ENCODE measurements at places on chromosomes 1 and 21.

GRCh38 chr21:31735511-31735992 is 3.6 kb upstream of the SCAF4 start:
- no peak for DNase-seq

GRCh38 chr1:166920561-166921475 is 44.8 kb upstream of the TADA1 start:
- peak; percentile 50 for DNase-seq

DNA sequence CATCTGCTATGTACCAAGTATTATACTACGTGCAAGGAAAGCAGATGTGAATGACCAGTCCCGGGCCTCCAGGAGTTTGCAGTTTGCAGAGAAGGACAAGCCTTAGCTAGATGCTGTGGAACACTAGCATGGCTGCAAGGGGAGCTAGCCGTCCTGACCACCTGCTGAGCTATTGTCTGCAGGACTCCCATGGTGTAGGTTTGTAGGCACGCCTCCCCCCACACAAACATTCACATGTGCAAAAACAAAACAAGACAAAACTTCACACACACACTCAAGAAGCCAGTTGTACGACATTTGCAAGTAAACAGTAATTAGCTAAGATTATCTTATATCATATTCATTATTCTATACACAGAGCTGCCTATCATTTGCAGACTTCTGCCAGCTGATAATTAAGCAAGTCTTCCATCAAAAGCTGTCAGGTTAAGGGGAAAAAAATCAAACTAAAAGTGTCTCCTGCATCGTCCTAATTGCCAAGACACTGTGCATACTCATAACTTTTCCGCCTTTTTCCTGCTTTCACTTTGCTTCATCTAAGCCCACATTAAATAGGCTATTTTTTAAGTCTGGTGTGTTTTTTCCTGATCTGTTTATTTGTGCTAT is 10.7 kb upstream of the HNRNPU start:
- no peak for DNase-seq

DNA sequence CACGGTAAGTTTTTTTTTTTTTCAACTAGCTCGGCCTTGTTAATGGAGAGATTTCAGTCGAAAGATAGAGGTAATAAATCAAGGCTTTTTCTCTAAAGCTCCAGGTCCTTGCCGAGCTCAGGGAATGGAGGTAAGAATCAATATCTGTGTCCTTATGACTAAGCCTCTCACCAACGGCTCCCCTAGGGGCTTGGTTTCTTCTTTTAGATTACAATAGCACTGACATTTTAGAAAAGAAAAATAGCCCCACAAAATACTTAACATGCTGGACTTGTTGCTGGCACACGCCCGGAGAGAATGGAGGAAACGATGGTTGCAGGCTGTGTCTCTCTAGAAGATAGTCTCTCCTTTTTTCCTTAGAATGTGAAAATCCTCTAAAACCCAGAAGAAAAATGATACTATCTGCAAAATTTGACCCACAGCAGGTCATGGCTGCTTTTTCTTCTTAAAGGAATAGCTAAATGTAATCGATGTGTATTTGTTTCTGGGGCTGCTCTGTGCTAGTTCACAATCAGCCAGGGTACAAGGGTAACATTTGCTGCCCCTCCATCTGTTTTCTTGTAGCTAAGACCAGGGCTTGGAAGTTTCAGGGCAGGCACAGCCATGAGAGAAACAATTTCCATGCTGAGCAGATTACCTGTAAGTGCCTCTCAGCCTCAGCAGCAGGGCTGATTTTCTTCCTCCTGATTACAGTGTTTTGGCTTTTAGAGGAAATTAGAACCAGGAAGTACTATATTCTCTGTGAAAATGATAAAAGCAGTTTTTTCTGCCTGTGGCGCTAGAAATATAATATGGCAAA is 86.2 kb upstream of the GNG12 start:
- no peak for DNase-seq

DNA sequence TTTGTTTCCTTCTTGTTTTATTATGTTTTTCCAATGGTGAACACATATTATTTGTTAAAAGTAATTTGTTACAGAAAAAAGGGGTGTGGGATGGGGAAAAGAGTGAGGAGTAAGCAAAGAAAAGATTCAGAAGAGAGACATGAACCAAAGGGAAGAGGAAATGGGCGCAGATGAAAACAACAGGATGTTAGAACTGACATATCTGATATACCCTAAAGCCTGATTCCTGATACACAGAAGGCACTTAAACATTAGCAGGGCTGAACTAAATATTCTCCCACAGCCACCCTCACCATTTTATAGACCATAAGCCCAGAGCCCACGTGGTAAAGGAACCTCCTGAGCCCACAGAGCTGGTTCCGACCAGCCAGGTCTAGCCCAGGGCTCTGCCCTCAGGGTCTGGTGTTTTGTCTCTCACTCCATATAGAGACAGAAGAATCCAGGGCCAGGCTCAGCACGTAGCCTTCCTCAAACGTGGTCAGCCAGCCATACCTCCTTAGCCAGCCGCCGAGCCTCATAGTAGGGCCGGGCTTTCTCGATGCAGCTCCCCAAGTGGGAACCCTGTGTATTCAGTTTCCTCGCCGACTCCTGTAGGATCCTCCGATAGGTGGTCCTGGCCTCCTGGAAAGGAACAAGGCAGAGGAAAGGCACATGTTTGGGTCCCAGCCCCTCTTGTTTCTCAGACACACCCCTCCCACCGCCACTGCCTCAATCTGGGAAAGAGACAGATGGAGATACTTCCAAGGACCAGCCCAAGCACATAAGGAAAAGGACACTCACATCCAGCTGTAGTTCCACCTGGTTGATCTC is 9.5 kb downstream of the SH3BP5L start:
- no peak for DNase-seq

- DNase-seq, result no peak
Observed at GRCh38 chr1:173823781-173824314, 625 bp upstream of the DARS2 start.

DNA sequence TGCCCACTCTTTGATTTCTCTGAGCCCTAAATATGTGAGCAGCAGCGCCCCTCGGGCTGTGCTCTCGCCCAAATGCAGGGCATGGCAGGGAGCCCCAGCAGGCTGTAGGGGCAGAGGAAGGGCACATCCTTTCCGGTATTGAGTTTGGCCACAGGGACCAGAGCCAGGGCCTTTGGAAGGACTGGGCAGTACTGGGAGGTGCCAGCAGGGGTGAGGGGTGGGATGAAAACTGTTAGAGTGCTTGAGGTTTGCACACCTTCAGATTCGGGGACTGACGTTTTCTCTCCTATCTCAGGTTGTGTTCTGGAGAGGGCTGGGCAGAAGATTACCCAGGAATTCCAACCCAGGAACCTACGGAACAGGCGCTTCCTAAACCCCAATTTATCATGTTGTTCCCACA is 2.2 kb upstream of the ATP1A2 start:
- no peak for DNase-seq

GRCh38 chr1:168045311-168045710 is 91.4 kb downstream of the GPR161 start:
- DNase-seq, result no peak

DNA sequence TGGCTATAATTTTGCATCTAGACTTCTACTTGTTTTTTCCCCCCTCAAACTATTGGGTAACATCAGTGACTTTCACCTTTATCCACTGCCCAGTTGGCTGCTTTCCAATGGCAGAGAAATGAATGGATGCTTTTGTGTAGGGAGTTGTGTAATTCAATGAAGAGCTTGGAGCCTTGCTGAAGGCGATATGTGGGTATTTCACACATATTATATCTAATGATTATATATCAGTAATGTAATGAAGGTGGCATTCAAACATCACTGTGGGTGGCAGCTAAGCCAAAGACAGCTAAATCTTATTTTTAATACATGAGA is 81.2 kb downstream of the TGFB2 start:
- DNase-seq, result no peak

DNA sequence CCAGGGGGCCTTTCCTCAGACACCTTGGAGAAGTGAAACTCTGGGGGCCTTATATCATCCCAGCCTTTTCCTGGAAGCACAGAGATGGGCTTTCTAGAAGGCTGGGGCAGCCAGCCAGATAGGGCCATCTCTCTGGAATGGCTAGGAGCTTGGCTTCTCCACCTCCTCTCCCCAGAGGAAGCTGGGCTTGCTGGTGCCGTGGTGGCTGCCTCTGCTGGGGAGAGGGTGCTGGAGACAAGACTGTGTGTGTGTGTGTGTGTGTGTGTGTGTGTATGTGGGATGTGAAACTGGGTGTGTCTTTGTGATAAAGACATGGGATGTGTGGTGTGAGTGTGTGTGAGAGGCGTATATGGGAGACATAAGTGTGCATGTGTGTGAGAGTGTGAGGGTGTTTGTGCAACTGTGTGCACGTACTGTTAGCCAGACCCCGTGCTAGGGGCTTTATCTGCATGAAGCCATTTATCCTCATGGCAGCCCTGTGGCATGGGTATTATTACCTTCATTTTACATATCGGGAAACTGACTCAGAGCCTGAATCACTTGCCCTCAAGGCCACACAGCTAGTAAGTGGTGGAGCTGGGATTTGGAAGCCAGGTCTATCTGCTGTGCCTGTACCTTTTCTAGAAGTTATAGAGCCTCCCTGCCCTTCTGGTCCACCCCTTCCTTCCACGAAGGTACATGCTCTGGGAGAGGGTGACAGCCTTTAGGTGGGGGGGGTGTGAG is 44.2 kb downstream of the PTPRU start:
- no peak for DNase-seq

GRCh38 chr1:52551507-52552235 is 1.2 kb downstream of the TUT4 start:
- DNase-seq, result no peak

DNA sequence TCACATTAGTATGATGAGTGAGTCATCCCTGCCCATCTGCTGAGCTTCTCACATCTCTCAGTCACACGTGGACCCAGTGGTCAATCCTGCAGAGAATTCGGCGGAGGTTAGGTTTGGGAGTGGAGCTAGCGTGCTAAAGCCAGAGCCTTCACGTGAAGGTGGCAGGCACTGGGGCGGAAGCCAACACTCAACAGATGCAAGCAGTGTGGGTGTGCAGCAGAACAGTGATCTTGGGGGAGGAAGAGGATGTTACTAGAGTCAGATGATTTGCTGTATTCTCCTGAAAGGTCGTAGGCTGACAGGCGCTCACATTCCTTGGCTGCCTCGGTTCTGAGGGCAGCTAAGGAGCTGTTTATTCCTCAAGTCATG is 6.7 kb downstream of the C1orf115 start:
- peak; percentile 44 for DNase-seq

- no peak for DNase-seq
Observed at GRCh38 chr1:66779475-66780078, 21.5 kb downstream of the INSL5 start.

- no peak for DNase-seq
Observed at GRCh38 chr1:109821831-109822745, 58.4 kb upstream of the EPS8L3 start.

DNA sequence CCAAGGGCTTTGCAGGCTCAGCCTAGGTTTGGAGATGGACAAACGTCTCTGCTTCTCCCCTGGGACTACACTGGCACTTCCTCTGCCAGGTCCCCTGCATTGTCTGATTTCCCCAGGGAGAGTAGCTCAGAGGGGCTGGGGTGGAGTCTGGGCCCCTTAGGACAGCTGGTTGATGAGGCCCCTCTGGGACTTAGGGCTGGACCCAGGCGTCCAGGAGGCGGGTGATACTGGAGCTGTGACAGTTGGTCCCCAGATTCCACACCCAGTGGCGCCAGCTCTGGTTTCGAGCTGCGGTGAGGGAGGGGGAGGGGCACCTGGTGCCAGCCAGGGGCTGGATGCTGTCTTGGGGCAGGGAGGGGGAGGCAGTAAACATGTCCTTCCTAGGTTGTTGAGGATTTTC is 7.4 kb upstream of the MEX3A start:
- DNase-seq, result no peak

GRCh38 chr1:53336146-53336545 is 8.3 kb upstream of the LRP8 start:
- no peak for DNase-seq

DNA sequence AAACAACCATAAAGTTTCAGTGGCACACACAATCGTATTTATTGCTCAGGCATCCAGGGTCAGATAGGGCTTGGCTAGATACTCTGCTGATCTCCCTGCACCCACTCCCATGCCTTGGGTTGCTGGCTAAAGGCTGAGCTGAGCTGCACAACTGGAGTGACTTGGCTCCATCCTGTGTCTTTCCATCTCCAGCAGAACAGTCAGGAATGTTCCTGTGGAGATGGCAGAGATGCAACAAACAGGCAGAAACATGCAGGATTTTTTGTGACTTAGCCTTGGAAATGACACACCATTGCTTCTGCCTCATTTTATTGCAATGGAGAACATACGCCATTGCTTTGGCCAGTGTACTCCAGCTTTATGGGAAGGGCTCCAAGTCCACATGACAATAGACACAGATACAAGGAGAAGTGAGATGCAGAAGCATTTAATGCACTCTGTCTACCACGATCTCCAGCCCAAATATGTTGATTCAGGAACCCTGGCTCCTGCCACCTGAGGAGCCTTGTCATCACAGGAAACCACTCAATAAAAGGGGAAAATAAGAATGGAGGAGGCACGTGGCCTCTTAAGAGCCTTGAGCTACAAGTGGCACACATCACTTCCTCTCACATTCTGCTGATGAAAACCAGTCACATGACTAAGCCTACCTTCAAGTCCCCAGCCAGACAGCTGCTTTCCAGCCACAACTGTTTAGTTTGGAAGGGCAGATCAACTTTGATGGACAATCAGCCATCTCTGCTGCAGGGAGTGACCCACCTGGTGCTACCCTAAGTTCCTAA is 10.1 kb upstream of the GUCA2B start:
- no peak for DNase-seq

GRCh38 chr21:16942703-16943102 is 570.1 kb upstream of the CXADR start:
- DNase-seq, result no peak

GRCh38 chr1:170262276-170262939 is 116.6 kb downstream of the NTMT2 start:
- DNase-seq, result no peak

- no peak for DNase-seq
Observed at GRCh38 chr1:85319931-85320330, 43.5 kb upstream of the BCL10 start.

DNA sequence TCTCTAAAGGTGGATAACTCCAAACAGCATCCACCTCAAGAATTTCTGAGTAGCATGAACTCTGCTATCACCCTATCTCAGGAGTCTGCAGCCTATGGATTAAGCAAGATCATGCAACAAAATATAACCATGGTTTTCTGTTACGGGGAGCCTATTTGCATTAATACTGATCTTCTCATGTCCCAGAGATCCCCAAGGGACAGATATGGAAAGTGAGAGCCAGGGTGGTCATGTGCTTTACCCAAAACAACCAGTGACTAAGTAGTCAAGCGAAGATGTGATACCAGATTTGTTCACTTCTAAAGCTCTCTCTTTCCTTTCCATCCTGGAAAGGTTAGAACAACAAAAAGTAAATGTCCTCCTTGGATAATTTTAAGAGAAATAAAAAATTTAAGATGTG is 125.1 kb downstream of the PRRX1 start:
- no peak for DNase-seq

Data from hepatic stellate cell (primary cell).